ENCODE measurements at places on chromosomes 4 and X. TPM values are rescaled to one million over a fixed set of nuclear protein-coding genes. Genes with fewer than 3 reads are reported as not detected.
A peak's percentile ranks its signal among the peaks of the same experiment; 100 is the strongest.

NKX6-1 gene
- total RNA-seq, result not detected

RIPPLY1 gene
- total RNA-seq, result not detected

SORBS2 gene
- 36.5 TPM for total RNA-seq

STBD1 gene
- total RNA-seq, result 9.0 TPM

STAP1 gene
- 0.47 TPM for total RNA-seq

CNOT6L gene
- total RNA-seq, result 43.5 TPM

HSD17B11 gene
- 79.4 TPM for total RNA-seq

AVPR2 gene
- total RNA-seq, result 0.87 TPM

MAGEA6 gene
- not detected for total RNA-seq

TMEM187 gene
- 13.5 TPM for total RNA-seq

LRP2BP gene
- total RNA-seq, result 0.47 TPM

DNA sequence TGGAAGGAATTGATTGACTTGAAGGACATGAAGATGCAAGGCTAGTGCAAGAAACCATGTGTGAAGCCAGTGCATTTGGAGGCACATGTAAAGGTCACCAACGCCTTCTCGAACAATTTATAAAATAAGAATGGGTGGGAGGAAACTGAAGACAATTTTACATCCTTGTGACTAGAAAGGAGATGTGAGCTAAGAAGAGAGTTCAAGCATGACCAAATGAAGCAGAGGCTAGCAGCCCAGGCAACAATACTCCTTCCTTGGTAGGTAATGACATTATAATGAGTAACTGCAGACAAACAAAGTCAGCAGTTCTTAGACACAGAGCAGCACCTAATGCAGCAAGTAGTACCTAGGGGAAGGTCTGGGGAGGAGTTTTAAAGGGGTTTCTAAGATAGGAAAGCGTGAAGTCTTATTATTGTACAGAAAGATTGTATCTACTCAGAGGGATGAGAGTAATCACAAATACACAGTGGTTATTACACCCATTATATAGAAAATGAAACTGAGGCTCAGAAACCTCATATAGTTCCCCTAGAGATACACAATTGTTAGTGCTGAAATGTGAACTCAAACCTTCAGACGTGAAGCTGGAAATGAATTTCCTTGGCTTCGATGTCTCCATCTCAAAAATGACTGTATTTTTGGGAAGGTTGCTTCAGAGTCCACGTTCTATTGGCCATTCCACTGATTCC, 56.1 kb downstream of the ATXN3L start:
- no peak overlapping the region for H3K27ac ChIP-seq
- DNase-seq, result no peak
- no peaks in the 10 kb centered on the region for H3K36me3 ChIP-seq
- no peaks in the 10 kb centered on the region for H3K4me1 ChIP-seq
- no peak overlapping the region for H3K4me3 ChIP-seq

DNA sequence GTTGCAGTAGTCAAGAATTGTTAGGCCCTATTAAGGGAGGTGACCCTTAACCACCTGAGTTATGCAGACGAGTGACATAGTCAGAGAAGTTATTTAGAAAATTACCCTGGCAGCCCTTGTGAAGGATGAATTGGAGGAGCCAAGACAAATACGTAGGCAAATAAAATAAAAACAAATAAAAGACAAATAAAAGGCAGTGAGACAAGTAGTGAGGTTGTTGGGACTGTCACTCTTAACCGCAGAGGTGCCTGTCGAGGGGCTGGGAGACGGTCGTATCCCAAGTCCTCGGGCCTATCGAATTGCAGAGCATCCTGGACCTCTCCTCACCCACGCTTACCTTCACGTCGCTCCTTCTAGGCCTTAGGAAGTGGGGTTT, 58.0 kb upstream of the ZC4H2 start:
- no peak for DNase-seq
- peak overlapping the region; percentile 40 for H3K4me3 ChIP-seq
- H3K27me3 ChIP-seq, result no peaks in the 10 kb centered on the region
- H3K4me1 ChIP-seq, result no peaks in the 10 kb centered on the region
- no peak overlapping the region for H3K27ac ChIP-seq
- H3K36me3 ChIP-seq, result no peaks in the 10 kb centered on the region

DNA sequence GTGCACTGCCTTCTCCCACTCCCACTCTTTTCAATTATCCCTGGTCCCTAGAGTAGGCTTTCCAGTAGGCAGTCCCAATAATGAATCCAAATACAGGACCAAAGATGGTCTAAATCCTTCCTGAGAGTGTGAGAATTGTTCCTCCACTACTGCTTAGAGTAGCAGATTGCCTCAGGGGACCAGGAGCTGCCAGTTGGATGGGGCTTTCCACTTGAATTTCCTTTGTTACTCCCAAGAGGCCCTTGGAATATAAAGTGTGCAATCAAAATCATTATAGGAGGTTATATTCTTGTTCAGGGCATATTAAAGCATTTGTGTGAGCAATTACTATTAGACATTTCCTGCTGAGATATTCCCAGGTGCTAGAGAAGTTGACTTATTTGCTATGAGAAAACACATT, 156.6 kb upstream of the TLL1 start:
- DNase-seq, result no peak
- no peaks in the 10 kb centered on the region for H3K4me1 ChIP-seq
- H3K27ac ChIP-seq, result no peak overlapping the region
- no peak overlapping the region for H3K4me3 ChIP-seq

GRCh38 chr4:102322736-102323135, 22.5 kb downstream of the SLC39A8 start:
- H3K27me3 ChIP-seq, result no peaks in the 10 kb centered on the region
- no peak for DNase-seq
- no peak overlapping the region for H3K27ac ChIP-seq
- peaks cover 3% of the 10 kb centered on the region for H3K4me1 ChIP-seq

GRCh38 chrX:9865804-9866472, 79.7 kb downstream of the SHROOM2 start:
- no peak overlapping the region for H3K4me3 ChIP-seq
- H3K27me3 ChIP-seq, result no peaks in the 10 kb centered on the region
- H3K36me3 ChIP-seq, result no peaks in the 10 kb centered on the region
- no peak for DNase-seq
- H3K27ac ChIP-seq, result no peak overlapping the region
- no peaks in the 10 kb centered on the region for H3K4me1 ChIP-seq

DNA sequence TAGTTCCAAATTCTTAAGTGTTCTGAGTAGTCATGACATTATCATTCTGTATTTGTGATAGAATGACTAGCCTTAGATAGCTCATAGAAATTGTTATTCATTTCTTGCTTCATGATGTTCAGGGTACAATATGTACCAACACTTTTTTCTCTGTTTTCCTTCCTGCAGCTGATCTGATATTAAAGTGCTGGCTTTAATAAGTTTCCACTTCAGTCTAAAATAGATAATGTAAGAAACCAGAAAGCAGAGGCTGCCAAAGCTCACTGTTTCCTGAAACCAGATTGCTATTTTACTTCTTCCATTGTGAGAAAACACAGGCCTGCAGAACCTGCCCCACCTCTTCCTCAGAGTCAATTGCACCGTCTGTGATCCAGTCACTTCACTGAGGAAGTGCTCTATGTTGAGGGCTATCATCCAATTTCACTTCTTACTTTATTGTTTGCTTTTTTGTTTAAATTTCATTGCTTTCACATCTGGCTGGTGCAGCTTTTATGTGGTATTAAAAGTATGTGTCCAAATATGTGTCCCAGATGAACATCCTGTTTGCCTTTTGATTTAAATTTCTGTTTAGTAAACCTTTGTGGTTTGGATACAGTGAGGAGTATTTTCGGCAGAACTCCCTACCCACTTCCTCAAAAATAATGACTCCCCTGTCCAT, 652.1 kb downstream of the ANKRD50 start:
- DNase-seq, result no peak
- H3K4me1 ChIP-seq, result peaks cover 7% of the 10 kb centered on the region
- H3K36me3 ChIP-seq, result no peaks in the 10 kb centered on the region
- H3K4me3 ChIP-seq, result no peak overlapping the region
- H3K27me3 ChIP-seq, result no peaks in the 10 kb centered on the region

DNA sequence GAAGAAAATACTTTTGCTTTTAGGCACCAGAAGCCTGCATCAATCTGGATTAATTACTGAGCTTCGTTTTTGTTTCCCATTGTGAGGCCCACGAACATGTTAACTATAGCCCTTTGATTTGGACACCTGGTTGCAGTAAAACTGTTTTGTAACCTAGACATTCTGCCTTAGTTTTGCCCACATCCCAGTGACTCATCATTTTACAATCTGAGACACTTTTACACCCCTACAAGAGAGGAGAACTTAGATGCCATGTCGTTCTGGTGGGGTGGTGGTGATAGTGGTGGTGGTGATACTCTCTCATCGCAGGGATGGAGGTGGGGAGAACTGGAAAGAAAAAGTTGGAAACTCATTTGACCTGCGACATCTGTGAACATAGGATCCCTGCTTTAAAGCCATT, 1257.2 kb downstream of the ADGRL3 start:
- no peaks in the 10 kb centered on the region for H3K4me1 ChIP-seq
- H3K27ac ChIP-seq, result no peak overlapping the region
- no peaks in the 10 kb centered on the region for H3K27me3 ChIP-seq
- no peak for DNase-seq
- H3K36me3 ChIP-seq, result no peaks in the 10 kb centered on the region

DNA sequence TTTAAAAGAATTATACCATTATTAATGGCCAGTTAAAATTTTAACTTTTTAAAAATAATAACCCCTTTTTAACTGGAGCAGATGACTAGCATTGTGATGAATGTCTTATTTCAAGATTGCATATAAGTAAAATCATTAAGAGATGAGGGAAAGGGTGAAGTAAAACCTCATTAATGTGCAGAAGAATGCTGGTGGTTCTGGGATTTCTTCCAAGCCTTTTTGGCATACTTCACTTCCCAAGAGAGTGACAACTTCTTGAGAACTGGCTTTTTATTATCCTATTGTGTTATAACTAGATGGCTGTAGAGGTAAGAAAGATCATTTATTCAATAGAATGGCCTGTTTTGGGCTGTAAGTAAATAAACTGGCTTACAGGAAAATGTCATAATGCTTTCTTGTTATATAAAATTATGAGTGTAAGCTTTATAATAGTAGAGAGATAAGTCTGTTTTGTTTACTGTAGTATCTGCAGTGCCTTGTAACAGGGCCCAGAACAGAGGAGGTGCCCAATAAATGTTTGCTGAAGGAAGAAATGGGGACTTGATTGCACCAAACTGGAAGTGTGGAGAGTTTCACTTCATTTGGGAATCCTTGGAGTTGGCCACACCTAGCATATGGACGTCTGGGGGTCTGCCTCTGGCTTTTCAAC, 242.9 kb upstream of the PITX2 start:
- no peak overlapping the region for H3K27ac ChIP-seq
- no peaks in the 10 kb centered on the region for H3K36me3 ChIP-seq
- H3K27me3 ChIP-seq, result no peaks in the 10 kb centered on the region
- no peak for DNase-seq
- H3K4me3 ChIP-seq, result no peak overlapping the region

DNA sequence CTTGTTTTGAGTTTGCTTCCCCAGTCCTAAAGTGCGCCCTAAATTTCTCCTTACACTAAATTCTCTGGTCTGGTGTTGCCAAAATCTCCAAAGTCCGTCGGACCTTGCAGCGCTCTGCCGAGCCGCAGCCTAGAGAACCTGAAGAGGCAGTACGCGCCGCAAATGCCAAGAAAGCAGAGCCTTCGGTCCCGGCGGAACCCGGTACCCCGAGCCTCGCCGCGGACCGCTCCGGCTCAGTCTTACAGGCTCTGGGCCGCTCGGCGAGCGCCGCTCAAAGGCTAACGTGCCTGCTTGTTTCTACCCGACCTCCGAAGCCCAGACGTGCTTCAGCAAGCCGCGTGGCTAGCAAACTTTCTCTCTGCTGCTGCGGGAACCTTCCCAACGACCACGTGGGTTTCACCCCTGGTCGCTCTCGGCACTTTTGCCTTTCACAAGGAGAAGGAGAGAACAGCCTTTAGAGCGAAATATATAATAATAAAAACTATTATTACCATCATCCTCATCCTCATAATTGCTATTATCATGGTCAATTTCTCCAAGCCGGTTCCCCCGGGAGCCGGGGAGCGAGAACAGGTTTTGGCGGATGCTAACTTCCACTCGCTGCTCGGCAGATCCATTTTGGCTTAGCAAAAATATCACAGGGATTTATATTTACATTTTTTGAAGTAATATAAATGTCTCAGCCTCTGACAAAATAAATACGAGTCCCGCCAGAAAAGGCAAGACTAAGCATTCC, 2.2 kb upstream of the HTR2C start:
- no peaks in the 10 kb centered on the region for H3K4me1 ChIP-seq
- DNase-seq, result no peak
- H3K4me3 ChIP-seq, result no peak overlapping the region

GRCh38 chr4:20575486-20575885, 124.8 kb upstream of the PACRGL start:
- no peaks in the 10 kb centered on the region for H3K27me3 ChIP-seq
- H3K27ac ChIP-seq, result no peak overlapping the region
- no peak for DNase-seq
- H3K36me3 ChIP-seq, result no peaks in the 10 kb centered on the region
- no peaks in the 10 kb centered on the region for H3K4me1 ChIP-seq

DNA sequence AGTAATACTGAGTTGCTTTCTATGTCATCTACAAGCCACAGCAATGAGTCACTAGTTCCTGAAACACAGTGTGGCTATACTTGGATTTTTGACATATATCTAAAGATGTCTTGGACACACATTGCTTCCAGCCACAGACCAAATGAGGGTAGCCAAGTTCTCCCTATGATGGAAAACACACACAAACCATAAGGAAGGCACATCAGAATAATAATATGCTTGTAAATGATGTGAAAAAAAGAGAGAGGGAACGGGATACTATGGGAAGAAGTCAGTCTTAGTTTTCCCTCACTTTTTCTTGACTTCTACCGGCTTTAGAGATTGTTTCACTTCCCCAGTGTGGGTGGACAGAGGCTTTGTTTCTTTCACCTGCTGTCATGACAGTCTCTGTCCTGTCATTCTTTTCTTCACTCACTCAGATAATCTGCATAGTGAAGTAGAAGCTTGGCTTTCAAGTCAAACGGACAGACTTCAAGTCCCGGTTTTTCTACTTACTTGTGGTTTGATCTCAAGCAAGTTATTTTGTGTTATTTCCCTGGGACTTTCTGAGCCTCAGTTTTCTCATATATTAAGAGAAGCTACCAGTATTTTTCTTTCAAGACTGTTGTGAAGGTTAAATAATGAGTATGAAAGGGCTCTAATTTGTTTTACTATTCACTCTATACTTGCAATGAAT, 34.7 kb downstream of the P2RY10 start:
- H3K4me3 ChIP-seq, result no peak overlapping the region
- H3K4me1 ChIP-seq, result no peaks in the 10 kb centered on the region
- H3K27ac ChIP-seq, result no peak overlapping the region
- H3K27me3 ChIP-seq, result no peaks in the 10 kb centered on the region
- no peak for DNase-seq

- H3K27me3 ChIP-seq, result no peaks in the 10 kb centered on the region
- H3K4me3 ChIP-seq, result no peak overlapping the region
- no peak for DNase-seq
- H3K4me1 ChIP-seq, result peaks cover 5% of the 10 kb centered on the region
- no peaks in the 10 kb centered on the region for H3K36me3 ChIP-seq
- peak overlapping the region; percentile 66 for H3K27ac ChIP-seq
Measured at GRCh38 chr4:87835197-87835596, 2.4 kb downstream of the MEPE start.

- H3K4me1 ChIP-seq, result no peaks in the 10 kb centered on the region
- no peaks in the 10 kb centered on the region for H3K36me3 ChIP-seq
- no peak overlapping the region for H3K4me3 ChIP-seq
- no peaks in the 10 kb centered on the region for H3K27me3 ChIP-seq
- no peak overlapping the region for H3K27ac ChIP-seq
- DNase-seq, result no peak
Measured at GRCh38 chr4:101009471-101009870, 337.9 kb downstream of the PPP3CA start.

GRCh38 chr4:165541851-165542459, 163.1 kb downstream of the CPE start:
- no peak overlapping the region for H3K27ac ChIP-seq
- no peak overlapping the region for H3K4me3 ChIP-seq
- DNase-seq, result no peak
- no peaks in the 10 kb centered on the region for H3K36me3 ChIP-seq
- no peaks in the 10 kb centered on the region for H3K4me1 ChIP-seq
